ENCODE measurements at places on chromosomes 6 and 20. TPM values are rescaled to one million over a fixed set of nuclear protein-coding genes. Genes with fewer than 3 reads are reported as not detected.

Gene DPPA5
- total RNA-seq, result not detected

DNA sequence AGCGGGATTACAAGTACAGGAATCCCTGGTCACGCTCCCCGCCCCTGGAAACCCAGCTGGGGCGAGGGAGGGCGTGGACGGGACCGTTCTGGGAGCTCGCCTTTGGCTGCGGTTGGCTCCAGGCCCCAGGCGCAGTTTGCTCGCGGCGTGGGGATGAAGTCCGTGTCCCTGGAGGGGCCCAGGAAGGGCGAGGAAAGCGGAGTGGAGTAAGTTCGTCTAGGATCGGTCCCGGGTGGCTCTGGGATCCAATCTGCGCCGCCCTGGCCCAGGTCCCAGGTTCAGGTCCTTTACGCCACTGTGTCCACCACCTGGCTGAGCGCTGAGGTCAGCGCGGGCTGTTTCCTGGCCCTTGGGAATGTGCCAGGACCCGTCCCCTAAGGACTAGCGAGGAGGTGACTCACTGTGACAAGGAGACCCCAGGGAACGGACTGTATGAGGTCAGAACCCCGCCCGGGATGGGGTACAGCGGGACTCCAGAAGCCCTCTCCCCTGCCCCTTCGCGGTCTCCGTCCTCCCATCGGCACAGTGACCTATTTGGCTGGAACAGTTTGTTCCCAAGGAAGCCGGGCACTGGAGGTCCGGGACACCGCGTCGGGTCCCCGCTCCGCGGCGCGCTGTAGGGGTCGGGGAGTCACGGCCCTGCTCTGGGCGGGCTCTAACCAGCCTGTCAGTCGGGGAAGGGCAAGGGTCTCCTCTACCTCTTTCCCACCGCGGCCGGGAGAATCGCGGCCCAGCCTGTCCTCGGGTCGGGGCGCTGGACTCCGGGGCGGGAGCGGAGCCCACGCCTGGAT is 724 bp downstream of the CDKN1A start:
- peaks cover 44% of the 10 kb centered on the region for H3K27me3 ChIP-seq
- peak overlapping the region; percentile 93 for H3K4me3 ChIP-seq
- no peaks in the 10 kb centered on the region for H3K36me3 ChIP-seq
- DNase-seq, result peak; percentile 22

DNA sequence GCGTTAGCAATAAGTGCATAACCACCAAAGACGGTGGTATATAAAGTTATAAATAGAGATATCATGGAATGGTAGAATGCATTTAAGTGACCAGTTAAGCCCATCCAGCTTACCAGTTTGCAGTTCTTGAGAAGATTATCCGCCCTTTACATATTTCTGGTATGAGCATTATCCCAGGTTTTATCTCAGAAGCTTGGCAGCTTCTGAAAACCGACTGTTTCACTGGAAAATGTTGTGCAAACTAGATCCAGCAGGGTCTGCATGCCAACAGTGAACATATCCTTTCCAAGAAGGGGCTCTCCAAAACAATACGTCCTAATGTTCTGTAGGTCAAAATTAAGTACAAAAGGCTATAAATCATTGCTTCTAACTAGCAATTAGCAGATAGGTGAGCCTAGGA is 29.5 kb upstream of the SHLD1 start:
- no peak overlapping the region for H3K27ac ChIP-seq
- DNase-seq, result no peak
- H3K4me3 ChIP-seq, result no peak overlapping the region
- H3K27me3 ChIP-seq, result peaks cover 9% of the 10 kb centered on the region
- H3K4me1 ChIP-seq, result no peaks in the 10 kb centered on the region

DNA sequence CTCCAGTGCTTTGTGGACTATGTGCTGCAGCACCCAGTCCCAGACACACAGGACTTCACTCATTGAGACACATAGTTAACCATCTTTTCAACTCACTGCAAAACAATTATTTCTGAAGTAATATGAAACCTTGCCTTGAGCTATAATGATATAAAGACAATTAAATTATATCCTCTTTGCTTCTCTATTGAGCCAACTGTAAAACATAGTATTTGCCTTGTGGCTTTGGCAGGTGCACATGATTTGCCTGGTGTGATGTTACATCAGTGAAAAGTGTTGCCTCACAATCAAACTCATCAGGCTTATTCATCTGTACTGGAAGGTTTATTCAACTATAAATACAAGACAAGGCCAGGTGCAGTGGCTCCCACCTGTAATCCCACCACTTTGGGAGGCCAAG is 80.6 kb downstream of the NCOA7 start:
- H3K4me3 ChIP-seq, result no peak overlapping the region
- no peaks in the 10 kb centered on the region for H3K4me1 ChIP-seq
- no peaks in the 10 kb centered on the region for H3K36me3 ChIP-seq

- H3K36me3 ChIP-seq, result no peaks in the 10 kb centered on the region
- H3K4me3 ChIP-seq, result no peak overlapping the region
- peaks cover 10% of the 10 kb centered on the region for H3K27me3 ChIP-seq
Measured at GRCh38 chr6:1763404-1763803, 153.7 kb downstream of the FOXC1 start.
